T-helper 1 cell (primary cell): ENCODE measurements at places on chromosomes 7 and 10.

DNA sequence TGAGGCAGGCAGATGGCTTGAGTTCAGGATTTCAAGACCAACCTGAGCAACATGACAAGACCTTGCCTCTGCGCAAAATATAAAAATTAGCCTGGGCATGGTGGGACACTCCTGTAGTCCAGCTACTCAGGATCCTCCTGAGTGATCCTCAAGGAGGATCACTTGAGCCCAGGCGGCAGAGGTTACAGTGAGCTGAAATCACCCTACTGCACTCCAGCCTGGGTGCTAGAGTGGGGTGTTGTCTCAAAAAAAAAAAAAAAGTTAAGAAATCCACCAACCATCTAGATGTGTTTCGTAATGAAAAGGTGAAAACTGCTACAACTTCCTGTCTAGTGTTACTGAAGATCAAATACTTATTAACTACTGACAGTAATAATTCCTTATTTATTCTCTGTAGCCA, 8.1 kb downstream of the GLCCI1 start:
- DNase-seq, result no peak

DNA sequence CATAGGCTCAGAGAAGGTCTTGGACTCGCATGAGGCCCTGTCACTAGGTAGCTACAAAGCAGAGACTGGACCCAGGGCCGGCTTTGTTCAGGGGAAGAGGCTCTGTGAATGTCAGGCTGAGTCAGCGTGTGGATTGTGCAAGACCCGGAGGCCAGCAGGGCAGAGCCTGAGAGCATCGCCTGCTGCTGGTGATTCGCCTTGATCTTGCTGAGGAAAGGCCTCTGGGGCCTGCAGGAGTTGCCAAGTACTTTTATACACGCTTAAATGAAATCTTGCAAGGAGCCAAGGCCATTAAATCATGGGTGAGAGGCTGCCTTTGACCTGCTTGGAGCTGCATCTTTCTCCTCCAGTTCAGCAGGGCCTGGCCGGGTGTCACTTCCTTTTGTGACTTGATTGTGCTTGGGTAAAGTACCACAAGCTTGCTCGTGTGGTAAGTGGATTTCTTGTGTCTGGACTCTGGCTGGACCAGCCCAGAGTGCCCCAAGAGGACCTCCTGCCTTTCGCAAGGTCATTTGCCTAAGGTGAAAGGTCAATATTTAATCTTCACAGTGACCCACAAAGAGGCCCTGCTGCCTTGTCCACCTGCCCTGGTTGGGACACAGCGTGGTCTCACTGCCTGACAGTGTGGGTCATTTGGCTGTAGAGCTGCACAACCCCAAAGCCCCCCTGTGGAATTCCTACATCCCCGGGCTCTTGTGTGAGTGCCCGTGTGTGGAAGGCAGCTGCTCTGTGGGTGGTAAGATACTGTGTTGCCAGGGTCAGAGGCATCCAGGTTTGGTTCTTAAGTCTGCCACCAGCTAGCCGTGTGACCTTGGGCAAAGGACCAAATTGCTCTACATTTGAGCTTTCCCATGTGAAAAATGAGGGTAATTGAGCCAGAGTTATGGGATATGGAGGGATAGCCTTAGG, 38.6 kb upstream of the SH2D4B start:
- DNase-seq, result no peak

GRCh38 chr10:14403359-14403758, 72.6 kb upstream of the FRMD4A start:
- DNase-seq, result no peak

- DNase-seq, result peak; percentile 47
These were observed at the start of gene JAZF1 for GRCh38 chr7:28180364-28181147. Gene JAZF1, minus strand, starts transcription at chr7:28180795.

DNA sequence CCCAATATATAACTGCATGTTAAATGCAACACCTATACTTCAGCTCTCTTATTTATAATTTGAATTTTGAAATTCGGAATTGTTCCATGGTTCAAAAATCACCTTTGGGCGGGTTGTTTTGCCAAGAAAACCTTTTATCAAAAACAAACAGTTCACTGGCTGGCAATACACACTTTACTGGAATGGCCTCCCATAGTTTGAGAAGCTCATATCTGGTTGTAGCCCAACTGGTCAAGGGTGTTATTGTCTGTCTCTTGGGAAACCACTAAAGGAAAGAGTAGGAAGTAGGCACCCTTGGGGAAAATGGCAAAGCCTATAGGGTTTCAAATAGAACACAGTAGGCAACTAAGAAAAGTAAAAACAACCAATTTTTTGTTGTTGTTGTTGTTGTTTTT, 117.9 kb downstream of the HIPK2 start:
- no peak for DNase-seq

- DNase-seq, result no peak
These were observed 127.0 kb downstream of the SEC23IP start for GRCh38 chr10:120019568-120019967.
